ENCODE measurements at places on chromosomes 13 and 19.
A peak's percentile ranks its signal among the peaks of the same experiment; 100 is the strongest.

GRCh38 chr13:90070362-90070761 is 1277.1 kb upstream of the MIR17HG start:
- DNase-seq = no peak

DNA sequence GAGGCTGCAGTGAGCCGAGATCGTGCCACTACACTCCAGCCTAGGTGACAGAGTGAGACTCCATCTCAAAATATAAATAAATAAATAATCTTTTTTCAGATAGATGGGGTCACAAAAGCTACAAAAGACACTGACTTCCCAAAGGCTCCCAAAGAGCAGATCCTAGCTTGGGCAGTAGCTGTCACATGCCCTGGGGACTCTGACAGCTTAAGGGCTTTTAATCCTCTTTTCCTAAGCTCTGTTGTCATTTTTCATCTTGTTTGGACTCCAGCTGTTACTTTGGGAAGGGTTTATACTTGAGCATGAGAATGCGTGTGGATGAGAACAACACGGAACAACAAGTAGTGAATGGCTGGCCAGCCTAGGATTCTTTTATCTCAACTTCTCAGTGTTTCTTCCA is 231.7 kb downstream of the MZT1 start:
- DNase-seq = no peak

DNA sequence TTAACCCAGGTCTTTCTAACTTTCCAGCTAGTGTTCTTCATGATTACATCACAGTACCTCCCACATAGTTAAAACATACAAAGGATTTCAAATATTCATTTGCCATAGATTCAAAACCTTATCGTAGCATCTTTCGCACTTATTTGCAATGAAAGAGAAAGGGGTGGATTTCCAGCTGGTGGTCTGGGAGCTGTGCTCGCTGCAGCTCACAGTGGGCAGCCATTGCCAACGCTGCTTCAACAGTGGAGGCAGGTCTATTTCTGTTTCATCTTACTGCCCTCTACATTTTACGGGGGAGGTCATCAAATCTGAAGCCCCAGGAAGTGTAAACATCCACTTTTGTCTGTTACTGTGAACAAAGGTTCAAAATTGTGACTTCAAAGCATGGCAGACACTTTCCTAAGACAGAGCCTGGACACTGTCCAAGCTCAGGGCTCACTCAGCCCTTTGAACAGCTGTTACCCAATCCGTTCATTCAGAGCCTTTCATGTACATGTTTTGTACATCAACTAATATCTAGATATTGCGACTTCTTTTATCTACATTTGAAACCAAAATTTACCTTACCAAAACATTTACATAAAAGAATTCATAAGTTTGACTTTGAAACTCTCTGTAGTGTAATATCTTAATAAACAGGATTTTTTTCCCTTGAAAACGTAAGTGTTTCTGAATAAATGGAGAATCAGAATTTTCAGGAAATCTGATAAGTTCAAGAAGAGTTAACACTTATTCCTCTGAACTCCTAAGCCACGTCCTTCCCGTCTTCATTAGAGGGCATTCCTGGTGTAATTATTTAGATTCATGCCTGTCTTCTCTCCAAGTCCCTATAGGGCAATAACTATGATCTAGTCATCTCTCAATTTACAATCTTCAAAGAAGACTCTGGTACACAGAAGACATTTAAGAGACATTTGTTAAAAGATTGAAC is 25.1 kb downstream of the STARD13 start:
- DNase-seq = no peak

- no peak for DNase-seq
Observed at GRCh38 chr13:21059641-21060337, 1.6 kb downstream of the LATS2 start.

DNA sequence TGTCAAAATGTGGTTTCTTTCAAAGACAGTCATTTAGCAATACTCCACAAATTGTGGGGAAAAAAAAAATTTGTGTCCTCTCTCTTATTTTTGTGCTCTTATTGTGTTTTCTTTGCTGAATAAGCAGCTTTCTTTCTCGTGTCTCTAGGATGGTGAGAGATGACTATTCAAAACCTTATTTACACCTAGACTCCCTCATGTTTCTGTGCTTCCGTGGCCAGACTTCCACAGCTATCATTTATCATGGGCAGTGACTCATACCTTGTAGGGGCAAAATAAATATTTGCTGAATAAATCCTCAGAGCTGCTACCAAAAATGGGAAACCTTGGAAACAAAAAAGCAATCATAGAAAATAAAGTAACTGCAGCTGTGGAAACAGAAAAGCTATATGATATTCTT is 204.9 kb upstream of the MIR17HG start:
- DNase-seq = no peak

GRCh38 chr13:93670866-93671265 is 444.3 kb downstream of the GPC6 start:
- DNase-seq = no peak

GRCh38 chr19:1896508-1896907 is 8.7 kb upstream of the ADAT3 start:
- DNase-seq = no peak

DNA sequence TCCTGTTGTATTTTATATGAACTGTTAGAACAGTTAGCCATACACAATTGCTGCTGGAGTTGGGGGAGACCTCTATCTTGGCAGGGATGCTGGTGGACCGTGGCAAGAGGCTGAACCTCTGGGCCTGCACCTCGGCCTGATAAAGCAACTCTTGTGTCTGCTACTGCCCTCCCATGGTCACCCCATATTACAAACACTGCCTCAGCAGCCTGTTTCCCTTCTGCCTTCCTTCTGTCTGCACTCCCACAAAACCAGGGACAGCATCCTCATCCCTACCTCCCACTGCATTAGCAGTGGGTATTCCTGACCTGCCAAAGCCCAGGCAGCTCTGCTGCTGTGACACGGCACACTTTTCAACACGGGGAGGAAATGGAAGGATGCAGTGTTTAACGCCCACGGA is 456.4 kb downstream of the FGF14 start:
- DNase-seq = no peak

DNA sequence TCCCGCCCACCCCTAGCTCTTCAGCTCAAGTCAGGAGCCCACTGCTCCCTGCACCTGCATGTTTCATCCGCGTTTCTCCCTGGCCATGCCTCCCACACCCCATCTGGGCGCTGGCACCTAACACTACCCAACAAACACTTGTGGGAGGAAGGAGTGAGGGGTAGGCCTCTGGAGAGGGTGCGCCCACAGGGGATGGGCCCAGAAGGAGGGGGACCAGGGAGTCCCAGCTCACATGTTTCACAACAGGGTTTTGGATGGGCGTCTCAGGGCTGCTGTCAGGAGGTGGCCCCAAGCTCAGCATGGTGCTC is 12.1 kb upstream of the TMEM86B start:
- DNase-seq = no peak

GRCh38 chr19:45173816-45174215 is 4.2 kb downstream of the TRAPPC6A start:
- DNase-seq = no peak

DNA sequence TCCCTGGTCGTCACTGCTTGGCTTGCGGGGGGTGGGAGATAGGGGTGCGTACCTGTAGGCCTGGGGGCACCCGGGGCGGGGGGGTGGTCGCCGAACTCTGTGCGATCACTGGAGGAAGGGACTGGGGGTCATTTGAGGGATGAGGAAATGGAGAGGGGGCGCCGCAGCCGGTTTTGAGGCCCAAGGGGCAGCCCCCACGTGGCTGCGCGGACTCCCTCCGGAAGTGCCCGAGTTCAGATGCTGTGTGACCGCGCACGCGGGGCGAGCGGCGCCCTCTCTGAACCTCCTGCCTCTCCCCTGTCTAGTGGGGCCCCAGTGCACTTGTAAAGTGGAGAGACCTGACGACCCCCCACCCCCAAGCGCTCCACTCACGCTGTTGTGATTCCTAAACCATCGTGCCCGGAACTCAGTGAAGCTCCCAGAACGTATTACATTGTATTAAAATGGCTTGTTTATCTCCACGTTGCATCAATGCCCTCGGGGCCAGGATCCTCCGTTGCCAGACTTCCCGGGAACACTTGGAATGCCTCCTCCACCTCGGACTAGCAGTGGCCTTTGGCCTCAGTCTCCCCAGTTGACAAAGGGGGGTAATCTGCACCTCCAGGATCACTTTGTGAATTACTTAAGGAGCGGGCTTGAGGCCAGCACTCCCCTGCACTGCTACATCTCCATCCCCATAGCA is 3.0 kb upstream of the NANOS3 start:
- no peak for DNase-seq

GRCh38 chr13:72537395-72537780 is 190.0 kb downstream of the MZT1 start:
- no peak for DNase-seq

- no peak for DNase-seq
Observed at GRCh38 chr13:107124730-107125129, 556.8 kb upstream of the ARGLU1 start.

DNA sequence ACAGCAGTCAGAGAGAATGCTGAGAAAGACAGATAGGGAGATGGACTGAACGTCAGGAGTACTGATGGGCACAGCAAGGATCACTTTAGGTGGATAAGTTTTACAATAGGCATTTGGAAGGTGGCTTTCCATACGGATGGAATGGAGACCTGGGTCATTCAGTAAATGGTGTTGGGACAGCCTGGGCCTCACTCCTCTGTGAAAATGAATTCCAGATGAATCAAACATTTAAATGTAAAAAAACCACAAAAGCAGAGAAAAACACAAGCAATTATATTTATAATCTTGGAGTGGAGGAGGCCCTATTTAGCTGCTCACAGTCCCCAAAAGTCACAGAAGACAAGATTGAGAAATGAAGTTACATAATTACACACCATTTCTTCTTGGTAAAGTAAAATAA is 4.7 kb downstream of the IL17D start:
- no peak for DNase-seq

DNA sequence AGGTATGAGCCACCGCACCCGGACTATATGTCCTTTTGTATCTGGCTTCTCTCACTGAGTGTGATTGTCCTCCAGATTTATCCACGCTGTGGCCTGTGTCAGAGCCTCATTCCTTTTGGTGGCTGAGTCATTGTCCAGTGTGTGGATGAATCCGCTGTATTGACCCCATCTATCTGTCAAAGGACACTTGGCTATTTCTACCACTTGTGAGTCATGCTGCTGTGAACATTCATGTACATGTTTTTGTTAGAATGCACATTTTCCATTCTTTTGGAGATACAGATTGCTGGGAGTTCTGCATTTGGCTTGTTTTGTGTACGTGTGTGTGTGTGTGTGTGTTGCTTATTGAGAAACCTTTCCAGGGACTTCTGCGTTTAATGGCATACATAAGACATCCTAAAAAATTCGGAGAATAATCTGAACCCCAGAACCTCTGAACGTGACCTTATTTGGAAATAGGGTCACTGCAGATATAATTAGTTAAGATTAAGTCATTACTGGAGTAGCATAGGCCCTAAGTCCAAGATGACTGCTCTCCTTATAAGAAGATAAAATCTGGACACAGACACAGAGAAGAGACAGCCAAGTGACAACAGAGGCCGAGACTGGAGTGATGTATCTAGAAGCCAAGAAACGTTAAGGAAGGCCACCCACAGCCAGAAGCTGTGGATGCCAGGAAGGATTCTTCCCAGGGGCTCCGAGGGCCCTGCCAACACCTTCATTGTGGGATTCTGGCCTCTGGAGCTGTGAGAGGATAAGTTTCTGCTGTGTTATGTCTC is 4.9 kb upstream of the GIPC3 start:
- no peak for DNase-seq

- no peak for DNase-seq
Observed at GRCh38 chr13:50401049-50401505, 385.8 kb downstream of the KCNRG start.

- no peak for DNase-seq
Observed at GRCh38 chr19:6531163-6531955, 533 bp downstream of the TNFSF9 start.

- DNase-seq = no peak
Observed at GRCh38 chr19:21084343-21084742, 2.3 kb downstream of the ZNF714 start.

GRCh38 chr19:16040642-16041041 is 35.7 kb upstream of the TPM4 start:
- no peak for DNase-seq

GRCh38 chr19:41203371-41203770 is 10.4 kb downstream of the CYP2S1 start:
- DNase-seq = no peak

DNA sequence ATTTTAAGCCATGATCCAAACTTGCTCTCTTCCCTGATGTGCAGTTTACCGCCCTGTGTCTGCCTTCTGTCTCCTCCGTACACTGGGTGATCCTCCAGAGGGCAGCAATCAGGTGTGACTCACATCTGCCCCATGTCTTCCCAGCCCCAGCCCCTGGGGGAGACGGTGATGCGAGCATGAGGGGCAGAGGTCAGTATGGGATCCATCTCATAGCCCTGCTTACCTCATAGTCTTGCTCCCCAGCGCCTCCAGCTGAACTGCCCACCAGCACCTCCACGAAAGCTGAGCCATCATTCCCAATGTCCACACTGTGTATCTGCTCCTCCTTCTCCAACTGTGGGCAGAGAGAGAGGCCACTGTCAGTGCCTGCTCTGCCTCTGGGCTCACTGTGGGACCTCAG is 14.6 kb downstream of the XRCC1 start:
- DNase-seq = peak; percentile 24

DNA sequence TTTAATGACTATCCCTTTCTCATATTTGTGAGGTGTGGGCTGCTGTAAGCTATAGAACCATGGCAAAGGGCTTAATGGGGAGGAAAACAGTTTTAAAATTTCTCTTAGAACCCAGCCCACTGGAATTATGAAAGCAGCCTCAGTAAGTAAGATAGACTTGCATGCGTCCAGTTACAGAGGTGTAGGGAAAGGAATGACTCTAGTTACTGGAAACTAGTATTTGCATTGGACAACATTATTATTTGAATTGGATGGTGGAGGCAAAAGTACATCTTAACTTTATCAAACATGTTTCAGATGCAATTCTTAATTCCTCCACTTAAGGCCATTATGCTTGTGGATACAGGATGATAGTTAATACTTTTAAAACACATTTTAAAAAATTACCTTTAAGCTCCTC is 292.9 kb downstream of the SPRY2 start:
- no peak for DNase-seq

- DNase-seq = no peak
Observed at GRCh38 chr19:4508698-4509097, 9.6 kb downstream of the PLIN4 start.

GRCh38 chr13:65892859-65893258 is 1337.3 kb downstream of the PCDH9 start:
- no peak for DNase-seq

GRCh38 chr13:26012995-26013394 is 38.8 kb downstream of the SHISA2 start:
- DNase-seq = no peak

Measured in activated naive CD8-positive, alpha-beta T cell treated with anti-CD3 and anti-CD28 coated beads, Interleukin-2, amount 50 U/mL, for 24 hours (primary cell).